ENCODE measurements at places on chromosomes 16 and 17. TPM values are rescaled to one million over a fixed set of nuclear protein-coding genes. Genes with fewer than 3 reads are reported as not detected.

The GP2 gene
- total RNA-seq, result not detected

The CYB5D1 gene
- total RNA-seq, result 7.5 TPM

The CALB2 gene
- total RNA-seq, result not detected

The KRTAP1-1 gene
- total RNA-seq, result not detected

The DNAAF8 gene
- total RNA-seq, result not detected

The B3GNT9 gene
- total RNA-seq, result 16.2 TPM

The CETP gene
- not detected for total RNA-seq

The SLC5A11 gene
- total RNA-seq, result not detected

GRCh38 chr16:8581831-8582580, 8.3 kb downstream of the TMEM114 start:
- H3K27me3 ChIP-seq, result peaks cover 11% of the 10 kb centered on the region
- DNase-seq, result no peak
- no peak overlapping the region for H3K27ac ChIP-seq
- H3K36me3 ChIP-seq, result no peaks in the 10 kb centered on the region
- no peak overlapping the region for H3K4me3 ChIP-seq

DNA sequence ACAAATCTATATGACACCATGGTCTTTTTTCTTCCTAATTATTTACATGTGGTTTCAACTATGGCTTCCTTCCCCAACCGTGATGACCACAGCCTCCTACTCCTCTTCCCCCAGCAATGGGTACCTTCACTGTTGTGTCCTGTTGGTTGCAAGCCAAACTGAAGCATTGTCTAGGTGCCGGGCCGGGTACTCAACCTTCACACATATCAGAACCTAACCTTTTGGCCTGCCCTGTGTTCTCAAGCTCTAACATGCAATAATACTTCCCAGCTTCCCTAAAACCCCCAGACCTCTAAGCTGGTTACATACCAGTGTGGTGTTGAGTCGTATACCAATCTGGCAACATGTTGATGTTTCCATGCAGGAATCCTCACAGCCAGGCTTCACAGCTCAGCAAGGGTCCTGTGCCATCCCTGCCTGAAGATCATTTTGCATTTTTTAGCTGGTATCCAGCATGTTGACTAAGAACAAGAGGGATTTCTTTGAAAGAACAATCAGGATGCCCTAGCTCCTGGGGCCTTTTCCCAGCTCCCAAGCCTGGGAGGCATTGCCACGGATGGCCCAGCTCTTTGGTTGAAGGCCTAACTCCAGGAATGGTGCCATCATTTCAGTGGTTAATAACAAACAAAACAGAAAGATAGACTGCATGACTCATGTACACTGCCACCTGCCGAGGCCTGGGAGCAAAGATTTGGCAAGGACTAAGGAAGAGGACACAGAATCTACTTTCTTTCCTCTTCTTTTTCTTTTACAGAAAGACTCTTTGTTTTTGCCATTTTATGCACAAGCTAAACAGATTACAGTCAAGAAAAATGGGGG, 373.7 kb upstream of the SALL1 start:
- no peaks in the 10 kb centered on the region for H3K36me3 ChIP-seq
- DNase-seq, result no peak
- H3K27me3 ChIP-seq, result no peaks in the 10 kb centered on the region
- H3K4me3 ChIP-seq, result no peak overlapping the region

- H3K36me3 ChIP-seq, result no peaks in the 10 kb centered on the region
- no peak overlapping the region for H3K4me3 ChIP-seq
- no peaks in the 10 kb centered on the region for H3K4me1 ChIP-seq
These were observed 882.8 kb upstream of the SOX9 start for GRCh38 chr17:71237903-71238538.

DNA sequence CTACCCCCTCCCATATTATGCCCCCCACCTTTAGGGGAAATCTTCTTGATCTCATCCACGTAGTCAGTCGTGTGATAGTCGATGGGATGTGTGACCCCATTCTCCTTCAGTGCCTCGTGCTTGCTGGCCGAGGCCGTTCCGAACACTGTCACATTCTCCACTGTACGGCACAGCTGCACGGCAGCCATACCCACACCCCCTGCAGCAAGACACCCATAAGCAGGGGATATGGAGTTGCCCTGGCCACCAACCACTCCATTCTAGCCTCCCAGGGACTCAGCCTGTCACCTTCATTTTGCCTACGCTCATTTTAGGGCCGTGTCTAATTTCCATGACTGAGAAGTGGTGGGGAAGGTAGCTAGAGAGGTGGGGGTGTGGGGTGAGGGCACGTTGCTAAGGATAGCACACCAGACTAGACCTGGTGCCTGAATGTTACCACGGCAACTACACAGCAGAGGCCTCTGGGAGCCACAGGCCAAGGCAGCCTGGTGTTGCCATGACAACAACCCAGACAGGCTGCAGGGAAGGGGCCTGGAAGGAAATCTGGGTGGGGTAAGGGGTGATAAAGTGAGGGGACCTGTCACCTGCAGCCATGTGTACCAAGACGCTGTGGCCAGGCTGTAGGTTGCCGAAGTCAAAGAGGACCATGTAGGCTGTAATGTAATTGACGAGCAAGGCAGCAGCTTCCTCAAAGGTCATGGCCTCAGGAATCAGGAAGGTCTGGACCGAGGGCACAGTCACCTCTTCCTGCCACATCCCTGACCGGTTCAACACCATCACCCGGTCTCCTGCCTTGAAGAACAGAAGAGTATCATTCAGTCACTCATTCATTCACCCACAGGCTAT, 4.0 kb downstream of the VAT1 start:
- peaks cover 4% of the 10 kb centered on the region for H3K27me3 ChIP-seq
- peak; percentile 35 for DNase-seq
- H3K4me3 ChIP-seq, result no peak overlapping the region
- H3K36me3 ChIP-seq, result peaks cover 25% of the 10 kb centered on the region

GRCh38 chr17:76772842-76773525, 35.1 kb downstream of the MFSD11 start:
- H3K27ac ChIP-seq, result peak overlapping the region; percentile 90
- H3K27me3 ChIP-seq, result no peaks in the 10 kb centered on the region
- H3K4me3 ChIP-seq, result peak overlapping the region; percentile 78
- H3K4me1 ChIP-seq, result peaks cover 30% of the 10 kb centered on the region
- peak; percentile 56 for DNase-seq

GRCh38 chr17:40932608-40933007, 4.8 kb downstream of the KRT23 start:
- no peaks in the 10 kb centered on the region for H3K4me1 ChIP-seq
- no peak overlapping the region for H3K27ac ChIP-seq

DNA sequence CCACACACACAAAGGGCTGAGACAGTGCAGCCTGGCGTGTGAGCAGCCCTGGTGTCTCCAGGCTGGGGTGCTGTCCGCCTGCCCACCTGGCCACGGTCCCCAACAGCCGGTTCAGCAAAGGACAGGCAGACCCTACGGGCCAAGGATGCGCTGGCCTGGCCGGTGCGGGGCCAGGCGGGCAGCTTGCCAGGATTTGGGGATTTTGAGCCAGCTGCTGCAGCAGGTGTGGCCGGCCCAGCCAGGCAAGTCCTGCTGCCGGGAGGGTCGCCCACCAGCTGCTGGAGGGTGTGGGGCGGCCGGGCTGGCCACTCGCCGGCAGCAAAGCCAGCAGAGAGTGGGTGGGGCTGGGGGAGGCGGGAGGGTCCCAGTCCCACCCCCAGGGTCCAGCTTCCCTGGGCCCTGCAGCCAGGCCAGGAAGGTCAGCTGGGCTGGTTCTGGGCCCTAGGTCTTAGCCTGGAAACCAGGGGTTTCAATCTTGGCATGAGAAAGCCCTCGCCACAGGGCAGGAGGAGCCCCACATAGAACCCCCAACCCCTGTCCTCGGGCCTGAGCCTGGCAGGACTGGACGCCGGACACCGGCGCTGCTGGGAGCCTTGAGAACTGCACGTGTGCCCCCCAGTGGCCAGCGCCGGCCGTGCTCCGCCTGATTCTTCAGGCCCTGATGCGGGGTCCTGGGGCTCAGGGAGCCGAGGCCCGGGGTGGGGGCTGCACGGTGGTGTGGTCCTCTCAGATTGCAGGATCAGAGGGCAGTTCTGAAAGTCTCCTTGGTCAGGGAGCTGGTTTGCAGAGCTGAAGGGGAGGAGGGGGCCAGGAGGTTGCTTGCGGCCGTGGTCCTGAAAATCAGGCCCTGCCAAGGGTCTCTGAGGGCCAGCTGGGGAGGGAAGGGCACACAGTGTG, 17.6 kb upstream of the SSTR5 start:
- DNase-seq, result peak; percentile 24
- H3K36me3 ChIP-seq, result no peaks in the 10 kb centered on the region
- no peaks in the 10 kb centered on the region for H3K4me1 ChIP-seq
- H3K4me3 ChIP-seq, result no peak overlapping the region
- no peak overlapping the region for H3K27ac ChIP-seq

DNA sequence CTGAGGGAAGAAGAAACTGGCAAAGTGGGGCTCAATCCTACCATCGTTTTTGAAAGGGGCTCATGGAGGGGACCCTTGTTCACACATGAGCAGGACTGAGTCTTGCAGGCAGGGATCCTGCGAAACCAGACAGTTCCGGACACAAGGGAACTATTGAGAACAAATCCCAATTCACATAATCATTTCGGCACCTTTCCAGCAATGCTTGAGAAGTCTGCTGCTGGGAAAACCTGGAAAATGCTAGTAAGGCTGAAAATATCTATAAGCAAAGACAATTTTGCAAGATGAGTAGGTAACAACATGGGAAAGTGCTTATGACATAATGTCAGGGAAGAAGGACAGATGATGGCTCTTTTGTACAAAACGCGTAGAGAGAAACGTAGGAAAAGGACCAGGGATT, 52.1 kb upstream of the BPTF start:
- no peak overlapping the region for H3K27ac ChIP-seq
- H3K4me3 ChIP-seq, result no peak overlapping the region
- no peak for DNase-seq
- H3K27me3 ChIP-seq, result peaks cover 2% of the 10 kb centered on the region
- H3K4me1 ChIP-seq, result no peaks in the 10 kb centered on the region

- H3K27me3 ChIP-seq, result peaks cover 37% of the 10 kb centered on the region
- H3K4me1 ChIP-seq, result peaks cover 7% of the 10 kb centered on the region
- no peak overlapping the region for H3K4me3 ChIP-seq
- H3K36me3 ChIP-seq, result no peaks in the 10 kb centered on the region
- no peak overlapping the region for H3K27ac ChIP-seq
These were observed 60.5 kb downstream of the TMEM132E start for GRCh38 chr17:34639706-34640425.

DNA sequence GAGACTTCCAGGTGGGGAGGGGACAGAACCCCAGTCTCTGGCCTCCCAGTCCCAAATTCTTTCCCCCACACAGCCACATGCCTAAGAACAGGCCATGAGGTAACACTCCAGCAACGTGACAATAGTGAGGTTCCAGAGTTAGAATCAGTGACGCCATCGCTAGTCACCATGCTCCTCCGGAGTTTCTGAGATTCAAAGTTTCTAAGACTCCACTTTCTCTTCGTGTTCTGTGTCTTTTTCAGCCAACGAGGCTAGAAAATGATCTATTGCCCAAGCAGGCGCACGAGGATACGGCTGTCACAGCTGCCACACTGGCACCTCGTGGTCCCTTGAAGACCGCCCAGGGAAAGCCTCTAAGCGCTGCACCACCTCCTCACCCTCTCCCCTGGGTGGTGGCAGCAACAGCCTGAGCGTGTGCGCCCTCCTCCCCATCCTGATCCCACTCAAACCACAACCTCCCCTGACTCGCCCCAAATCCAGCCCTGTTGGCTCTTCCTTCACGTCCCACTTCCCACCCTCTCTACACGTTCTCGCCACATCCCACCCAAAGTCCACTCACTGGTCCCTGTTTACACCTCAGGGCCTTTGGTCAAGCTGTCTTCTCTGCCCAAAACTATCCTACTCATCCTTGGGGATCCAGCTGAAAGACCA, 1.0 kb downstream of the MCRIP1 start:
- peak overlapping the region; percentile 88 for H3K4me3 ChIP-seq
- H3K36me3 ChIP-seq, result peaks cover 2% of the 10 kb centered on the region
- peak overlapping the region; percentile 92 for H3K27ac ChIP-seq
- H3K27me3 ChIP-seq, result no peaks in the 10 kb centered on the region
- DNase-seq, result peak; percentile 68

DNA sequence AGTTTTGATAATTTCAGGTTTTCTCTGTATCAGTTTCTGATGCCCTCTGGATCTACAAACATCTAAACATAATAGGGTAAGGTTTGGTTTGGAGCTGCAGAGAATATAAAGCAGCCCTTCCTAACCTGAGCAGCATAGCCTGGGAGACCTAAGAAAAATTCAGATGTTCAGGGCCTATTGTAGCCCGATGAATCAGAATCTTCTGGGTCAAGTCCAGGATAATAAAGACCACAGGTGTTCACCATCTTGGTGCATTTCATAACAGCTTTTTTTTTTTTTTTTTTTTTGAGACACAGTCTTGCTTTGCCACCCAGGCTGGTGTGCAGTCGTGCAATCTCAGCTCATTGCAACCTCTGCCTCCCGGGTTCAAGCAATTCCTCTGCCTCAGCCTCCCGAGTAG, 19.7 kb upstream of the ARHGAP17 start:
- H3K4me3 ChIP-seq, result no peak overlapping the region
- no peaks in the 10 kb centered on the region for H3K36me3 ChIP-seq
- no peaks in the 10 kb centered on the region for H3K27me3 ChIP-seq
- no peak for DNase-seq

DNA sequence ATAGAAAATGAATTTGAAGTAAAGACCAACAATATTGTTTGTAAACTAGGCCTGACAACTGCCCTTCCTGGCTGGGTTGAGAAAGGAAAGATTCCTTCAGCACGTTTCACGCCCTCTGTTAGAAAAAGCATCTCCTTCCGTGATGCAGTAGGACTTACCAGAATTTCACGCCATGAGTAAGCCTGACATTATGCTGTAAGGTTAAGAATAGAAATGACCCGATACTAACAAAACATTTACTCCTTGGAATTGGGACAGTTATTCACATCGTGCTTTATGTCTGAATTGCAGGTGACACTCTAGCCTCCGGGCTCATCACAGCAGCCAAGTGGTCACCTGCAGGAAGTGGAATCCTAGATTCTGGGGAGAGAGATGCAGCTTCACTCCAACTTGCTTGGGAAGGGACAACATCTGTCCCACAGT, 17.5 kb downstream of the MARCHF10 start:
- no peaks in the 10 kb centered on the region for H3K36me3 ChIP-seq
- peaks cover 8% of the 10 kb centered on the region for H3K27me3 ChIP-seq
- peaks cover 11% of the 10 kb centered on the region for H3K4me1 ChIP-seq
- DNase-seq, result no peak
- H3K4me3 ChIP-seq, result no peak overlapping the region

DNA sequence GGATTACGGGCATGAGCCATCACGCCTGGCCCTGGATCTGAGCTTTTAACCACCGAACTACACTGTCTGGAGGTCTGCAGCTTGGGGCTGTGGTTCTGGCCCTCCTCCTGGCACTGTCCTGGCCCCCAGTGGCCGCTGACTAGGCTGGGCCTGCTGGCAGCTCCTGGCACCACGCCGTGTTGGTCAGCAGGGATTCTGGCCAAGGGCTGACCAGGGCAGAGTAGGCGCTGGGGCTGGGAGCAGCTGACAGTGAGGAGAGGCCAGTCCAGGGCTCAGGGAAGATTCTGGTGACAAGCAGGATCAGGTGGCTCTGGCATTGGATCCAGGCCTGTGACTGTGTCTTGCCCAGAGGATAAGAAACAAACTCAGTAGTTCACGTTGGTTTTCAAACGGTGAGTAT, 14.6 kb downstream of the EEF2K start:
- H3K36me3 ChIP-seq, result peaks cover 10% of the 10 kb centered on the region
- no peak overlapping the region for H3K4me3 ChIP-seq
- peaks cover 11% of the 10 kb centered on the region for H3K4me1 ChIP-seq
- DNase-seq, result no peak
- H3K27me3 ChIP-seq, result no peaks in the 10 kb centered on the region

Measured in activated CD4-positive, alpha-beta memory T cell treated with anti-CD3 and anti-CD28 coated beads, Interleukin-2, amount 10 ng/mL, durations not matched to agents 7 days and 5 days (primary cell).